ENCODE measurements at places on chromosomes 4 and X.

GRCh38 chr4:40909363-40909876 lies 159.7 kb downstream of the NSUN7 start:
- DNase-seq, result no peak

- DNase-seq, result no peak
Measured at GRCh38 chr4:149951152-149951900, 126.9 kb upstream of the DCLK2 start.

DNA sequence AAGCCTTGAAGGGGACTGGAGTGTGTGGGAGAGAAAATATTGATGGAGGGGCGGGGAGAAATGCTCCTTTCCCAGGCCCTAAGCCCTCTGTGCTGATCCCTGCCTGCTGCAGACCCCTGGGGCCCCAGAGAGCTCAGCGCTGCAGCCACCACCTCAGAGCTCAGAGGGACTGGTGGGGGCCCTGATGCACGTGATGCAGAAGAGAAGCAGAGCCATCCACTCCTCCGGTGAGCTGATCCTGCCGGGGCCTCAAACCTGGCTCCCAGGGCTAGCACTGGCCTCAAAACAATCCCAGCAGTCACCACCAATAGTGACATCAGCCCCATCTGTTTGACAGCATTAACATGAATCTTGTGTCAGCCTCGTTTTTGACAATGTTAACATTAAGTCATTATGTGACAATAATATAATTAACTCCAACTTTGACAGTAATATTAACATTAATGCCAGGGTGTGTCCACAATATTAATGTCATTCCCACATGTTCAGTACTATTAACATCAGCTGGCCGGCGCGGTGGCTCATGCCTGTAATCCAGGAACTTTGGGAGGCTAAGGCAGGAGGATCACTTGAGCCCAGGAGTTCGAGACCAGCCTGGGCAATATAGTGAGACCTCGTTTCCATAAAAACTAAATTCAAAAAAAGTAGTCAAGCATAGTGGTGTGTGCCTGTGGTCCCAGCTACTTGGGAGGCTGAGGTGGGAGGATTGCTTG lies 5.8 kb downstream of the WAS start:
- DNase-seq, result no peak

DNA sequence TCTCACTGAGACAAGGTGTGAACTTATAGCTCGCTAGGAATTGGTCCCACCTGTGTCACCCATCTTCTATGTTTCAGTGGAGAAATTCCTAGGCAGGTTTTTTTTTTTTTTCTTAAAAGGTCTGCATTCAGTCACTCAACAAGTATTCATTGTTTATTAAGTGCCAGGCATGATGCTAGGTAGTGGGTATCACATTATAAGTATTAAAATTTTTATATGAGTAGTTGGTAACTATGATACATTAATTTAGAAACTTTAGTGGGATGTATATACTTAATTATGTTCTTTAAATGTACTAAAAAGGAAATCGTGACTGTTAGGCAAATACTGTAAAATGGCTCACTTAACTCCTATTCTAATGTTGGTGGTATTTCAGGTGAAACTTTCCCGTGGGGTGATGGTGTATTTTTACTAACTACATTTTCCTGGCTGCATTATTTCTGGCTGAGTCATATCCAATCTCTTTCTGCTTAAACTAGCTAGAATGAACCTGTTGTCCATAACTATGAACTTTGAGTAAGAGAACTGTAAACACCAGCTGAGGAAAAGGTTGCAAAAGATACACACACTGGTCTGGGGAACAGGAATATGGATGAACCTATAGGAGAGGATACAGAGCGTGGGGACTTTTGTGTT lies 49.3 kb upstream of the MED14 start:
- DNase-seq, result no peak
